ENCODE measurements at places on chromosomes 13 and 19. TPM values are rescaled to one million over a fixed set of nuclear protein-coding genes. Genes with fewer than 3 reads are reported as not detected.

DNA sequence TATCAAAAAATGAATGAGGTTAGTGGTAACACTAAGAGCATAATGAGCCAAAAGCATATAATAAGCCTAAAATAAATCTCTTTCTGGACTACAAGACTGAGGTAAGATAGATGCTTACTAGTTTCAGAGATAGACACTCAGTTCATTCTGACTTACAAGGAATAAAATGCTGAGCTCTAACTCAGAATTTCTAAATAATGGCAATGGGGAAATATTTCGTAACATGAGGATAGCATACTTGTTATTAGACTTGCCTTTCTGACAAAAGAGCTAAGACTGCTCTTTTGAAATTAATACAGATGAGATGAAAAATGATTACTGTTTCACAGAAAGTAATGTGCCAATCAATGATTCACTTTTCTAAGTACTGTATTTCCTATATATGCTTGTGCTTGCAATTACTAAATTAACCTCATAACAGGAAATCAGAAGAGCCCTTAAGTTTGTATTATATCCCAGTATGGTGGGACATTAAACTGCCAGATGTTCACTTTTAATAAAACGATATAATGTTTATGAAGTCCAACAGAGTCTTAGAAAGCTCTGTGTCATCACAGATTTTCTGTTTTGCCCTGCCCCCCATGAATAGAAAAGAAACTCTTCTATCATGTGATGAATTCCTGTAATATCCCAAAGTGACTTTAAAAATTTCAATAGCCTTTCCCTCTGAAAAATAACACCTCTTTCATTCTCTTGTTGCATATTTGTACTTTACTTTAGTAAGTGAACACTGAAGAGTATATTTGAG lies 2771.0 kb upstream of the PCDH20 start:
- DNase-seq, result no peak

DNA sequence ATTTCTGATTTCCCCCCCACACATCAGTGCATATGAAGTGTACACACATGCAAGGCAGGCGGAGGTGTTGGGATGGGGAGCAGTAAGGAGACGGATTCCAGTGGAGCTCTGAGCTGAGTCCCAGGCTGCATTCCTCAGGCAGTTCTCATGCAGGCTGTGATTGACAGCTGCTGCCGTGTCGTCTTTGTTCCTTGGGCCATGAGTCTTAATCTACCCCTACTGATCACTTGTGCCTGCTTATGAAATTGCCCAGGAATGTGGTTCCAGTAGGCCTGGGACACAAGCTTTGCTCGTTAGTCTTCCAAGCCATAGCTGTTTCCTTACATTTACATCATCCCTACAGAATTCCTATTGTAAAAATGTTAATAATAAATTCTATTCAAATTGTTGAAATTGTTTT lies 1241.9 kb downstream of the UQCRFS1 start:
- DNase-seq, result no peak

- peak; percentile 99 for DNase-seq
Observed at GRCh38 chr13:110869805-110870706, 44.8 kb downstream of the ANKRD10 start.

DNA sequence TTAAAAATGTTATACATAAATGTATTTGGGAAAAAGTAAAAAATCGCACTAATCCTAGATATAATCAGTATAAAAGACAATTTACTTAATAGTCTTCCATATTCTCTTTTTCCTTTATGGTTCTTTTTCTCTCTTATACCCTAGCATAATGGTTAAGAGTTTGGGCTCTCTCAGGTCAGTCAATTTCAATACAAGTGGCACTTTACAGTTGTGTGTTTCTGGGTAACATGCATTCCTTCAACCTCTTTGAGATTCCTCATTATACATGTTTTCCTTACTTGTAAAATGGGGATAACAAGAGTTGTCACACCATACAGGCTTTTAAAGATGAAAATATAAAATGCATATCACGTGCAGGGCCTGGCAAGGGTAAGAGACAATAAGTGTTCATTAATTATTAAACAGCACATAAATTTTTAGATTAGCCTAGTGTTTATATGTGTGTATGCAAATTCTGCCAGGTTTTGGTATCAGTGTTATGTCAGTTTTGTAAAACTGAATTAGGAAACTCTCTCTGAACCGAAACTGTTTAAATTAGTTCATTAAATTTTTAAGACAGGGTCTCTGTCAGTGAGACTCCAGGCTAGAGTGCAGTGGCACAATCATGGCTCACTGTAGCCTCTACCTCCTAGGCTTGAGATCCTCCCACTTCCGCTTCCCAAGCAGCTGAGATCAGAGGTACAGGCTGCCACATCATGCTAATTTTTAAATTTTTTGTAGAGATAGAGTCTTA lies 49.8 kb downstream of the ELF1 start:
- no peak for DNase-seq

- no peak for DNase-seq
Observed at GRCh38 chr13:37539170-37539569, 59.4 kb downstream of the POSTN start.

Gene ALG5
- polyA plus RNA-seq, result 24.4 TPM

Gene HMG20B
- 53.2 TPM for polyA plus RNA-seq

DNA sequence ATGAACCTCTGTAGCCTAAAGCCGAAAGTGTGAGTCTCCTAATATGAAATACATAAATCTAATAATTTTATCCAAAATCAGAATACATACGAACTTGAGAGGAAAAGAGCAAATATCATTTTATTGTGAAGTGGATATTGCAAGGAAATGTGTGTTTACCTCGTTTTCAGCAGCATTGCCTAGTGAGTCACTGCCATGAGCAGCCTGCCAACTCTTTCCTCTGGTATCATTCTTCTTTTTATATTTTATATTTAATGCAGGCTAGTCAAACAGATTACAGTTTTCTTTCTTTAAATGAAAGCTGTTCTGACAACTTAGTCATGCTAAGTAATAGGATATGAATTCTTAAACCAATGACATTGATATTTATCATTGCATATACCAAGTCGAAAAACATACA lies 44.2 kb downstream of the EDNRB start:
- peak; percentile 60 for DNase-seq

- no peak for DNase-seq
Observed at GRCh38 chr13:111017755-111018459, 97.2 kb upstream of the ARHGEF7 start.

GRCh38 chr19:5941673-5942072 lies 27.6 kb downstream of the CAPS start:
- no peak for DNase-seq

DNA sequence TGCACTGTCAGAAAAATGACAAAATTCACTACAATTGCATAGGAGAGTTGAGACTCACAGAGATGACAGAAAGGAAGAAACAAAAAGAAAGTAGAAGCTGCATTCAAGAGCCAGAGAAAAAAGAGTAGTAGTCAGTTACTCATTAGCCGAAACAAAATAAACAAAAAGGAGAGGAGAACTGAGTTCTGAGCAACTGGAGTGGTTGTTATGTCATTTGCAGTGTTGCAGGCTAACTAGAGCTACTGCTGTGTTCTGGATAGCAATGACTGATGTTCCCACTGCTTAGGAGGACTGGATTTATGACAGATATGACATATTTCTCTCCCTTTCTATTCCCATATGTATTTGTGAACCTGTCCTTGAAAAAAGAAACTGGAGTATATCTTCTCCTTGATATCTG lies 482.6 kb downstream of the RFC3 start:
- DNase-seq, result no peak

GRCh38 chr13:105432438-105432837 lies 1103.0 kb downstream of the EFNB2 start:
- DNase-seq, result no peak

Gene ZNF208
- not detected for polyA plus RNA-seq

DNA sequence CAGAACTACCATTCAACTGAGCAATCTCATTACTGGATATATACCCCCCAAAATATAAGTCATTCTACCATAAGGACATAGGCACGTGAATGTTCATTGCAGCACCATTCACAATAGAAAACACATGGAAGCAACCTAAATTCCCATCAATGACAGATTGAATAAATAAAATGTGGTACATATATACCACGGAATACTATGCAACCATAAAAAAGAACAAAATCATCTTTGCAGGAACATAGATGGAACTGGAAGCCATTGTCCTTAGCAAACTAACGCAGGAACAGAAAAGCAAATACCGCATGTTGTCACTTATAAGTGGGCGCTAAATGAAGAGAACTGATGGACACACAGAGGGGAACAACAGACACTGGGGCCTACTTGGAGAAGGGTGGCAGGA lies 14.1 kb downstream of the RNF113B start:
- no peak for DNase-seq

GRCh38 chr13:49733181-49733951 lies 42.1 kb upstream of the EBPL start:
- peak; percentile 2 for DNase-seq

DNA sequence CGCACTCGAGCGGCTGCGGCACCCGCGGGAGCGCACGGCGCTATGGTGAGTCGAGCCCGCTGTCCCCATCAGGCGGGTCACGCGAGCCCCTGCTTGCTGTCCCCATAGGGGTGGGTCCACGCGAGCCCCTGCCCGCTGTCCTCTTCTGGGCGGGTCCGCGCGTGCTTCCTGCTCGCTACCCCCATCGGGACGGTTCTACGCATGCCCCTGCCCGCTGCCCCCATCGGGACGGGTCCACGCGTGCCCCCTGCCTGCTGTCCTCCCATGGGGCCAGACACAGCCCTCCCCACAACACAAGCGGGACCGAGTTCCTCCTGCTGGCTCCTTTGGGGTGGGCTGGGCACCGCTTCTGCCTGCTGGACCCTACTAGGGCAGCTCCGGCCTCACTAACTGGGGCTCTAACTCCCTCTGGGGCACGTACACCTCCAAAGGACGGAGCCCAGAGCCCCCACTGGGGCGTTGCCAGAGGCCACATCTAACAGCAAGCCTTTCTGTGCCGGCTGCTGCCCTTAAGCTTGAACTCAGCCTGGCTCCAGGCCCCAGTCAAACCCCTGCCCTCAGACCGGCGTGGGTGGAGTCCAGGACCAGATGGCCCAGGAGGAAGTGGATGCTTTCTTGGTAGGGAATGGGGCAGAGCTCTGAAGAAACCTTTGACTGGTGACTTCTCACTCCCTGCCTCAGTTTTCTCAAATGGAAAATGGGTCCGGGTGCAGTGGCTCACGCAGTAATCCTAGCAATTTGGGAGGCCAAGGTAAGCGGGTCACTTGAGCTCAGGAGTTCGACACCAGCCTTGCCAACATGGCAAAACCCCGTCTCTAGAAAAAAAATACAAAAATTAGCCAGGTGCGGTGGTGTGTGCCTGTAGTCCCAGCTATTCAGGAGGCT lies 722 bp downstream of the COLGALT1 start:
- peak; percentile 55 for DNase-seq

Gene C2CD4C
- 0.25 TPM for polyA plus RNA-seq

- DNase-seq, result no peak
Observed at GRCh38 chr13:48483575-48483974, 49.3 kb downstream of the RCBTB2 start.

Gene PSG1
- polyA plus RNA-seq, result not detected

DNA sequence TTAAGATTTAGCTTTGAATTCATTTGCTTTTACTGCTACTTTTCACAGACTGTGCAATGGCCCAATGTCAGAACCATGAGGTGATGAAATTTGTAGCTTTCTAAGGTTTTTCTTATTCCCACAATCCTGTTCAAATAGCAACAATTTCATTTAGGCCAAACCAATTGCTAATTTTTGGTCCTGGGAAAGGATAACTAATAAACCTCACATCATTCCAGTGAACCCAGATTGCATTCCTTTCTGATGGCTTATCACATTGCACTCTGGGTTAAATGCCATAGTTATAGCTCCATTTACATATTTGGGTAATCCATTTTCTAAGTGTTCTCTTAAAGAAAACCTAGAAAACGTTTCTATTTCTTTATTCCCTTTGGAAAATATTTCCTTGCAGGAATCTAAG lies 22.9 kb upstream of the POMP start:
- no peak for DNase-seq

Gene ISYNA1
- polyA plus RNA-seq, result 69.0 TPM

GRCh38 chr13:77325371-77325980 lies 1.4 kb downstream of the MYCBP2 start:
- peak; percentile 51 for DNase-seq

- no peak for DNase-seq
Observed at GRCh38 chr19:47539747-47540311, 25.0 kb upstream of the NAPA start.

GRCh38 chr19:14135985-14136508 lies 342 bp downstream of the ASF1B start:
- DNase-seq, result no peak

DNA sequence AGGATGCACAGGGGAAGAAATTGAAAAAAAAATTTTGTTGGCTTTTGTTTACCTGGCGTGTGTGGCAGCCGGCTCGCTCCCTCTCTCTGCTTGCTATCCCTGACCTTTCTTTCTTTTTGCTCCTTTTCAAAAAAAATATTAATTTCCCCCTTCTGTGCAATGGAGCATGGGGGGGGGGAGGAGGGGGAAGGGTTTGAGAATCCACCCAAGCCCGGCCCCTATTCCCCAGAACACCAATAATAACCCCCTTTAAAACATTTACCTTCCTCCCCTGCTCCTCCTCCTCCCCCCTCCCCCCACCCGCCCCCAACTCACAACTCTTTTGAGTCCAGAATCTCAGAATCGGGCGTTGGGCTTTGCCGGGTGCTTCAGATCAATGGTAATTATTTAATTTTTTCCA lies 28.4 kb downstream of the NFIX start:
- DNase-seq, result no peak

DNA sequence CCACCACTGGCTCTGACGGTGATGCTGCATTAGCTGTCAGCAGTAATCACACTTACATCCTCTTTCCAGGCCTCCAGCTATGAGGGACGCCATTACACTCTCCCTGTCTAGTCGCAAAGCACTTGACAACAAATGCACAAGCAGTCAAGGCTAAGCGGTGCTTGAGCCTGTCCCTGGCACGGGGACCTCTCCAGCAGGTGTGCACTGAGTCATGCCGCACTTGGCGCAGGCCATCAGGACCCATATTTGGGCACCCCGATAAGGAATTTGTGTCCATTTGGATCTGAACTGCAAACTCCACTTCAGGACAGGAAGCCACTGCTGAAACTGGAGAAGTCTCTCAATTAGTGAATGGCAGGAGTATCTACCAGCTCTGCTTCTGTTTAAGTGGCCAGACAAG lies 301.9 kb upstream of the OBI1 start:
- no peak for DNase-seq

DNA sequence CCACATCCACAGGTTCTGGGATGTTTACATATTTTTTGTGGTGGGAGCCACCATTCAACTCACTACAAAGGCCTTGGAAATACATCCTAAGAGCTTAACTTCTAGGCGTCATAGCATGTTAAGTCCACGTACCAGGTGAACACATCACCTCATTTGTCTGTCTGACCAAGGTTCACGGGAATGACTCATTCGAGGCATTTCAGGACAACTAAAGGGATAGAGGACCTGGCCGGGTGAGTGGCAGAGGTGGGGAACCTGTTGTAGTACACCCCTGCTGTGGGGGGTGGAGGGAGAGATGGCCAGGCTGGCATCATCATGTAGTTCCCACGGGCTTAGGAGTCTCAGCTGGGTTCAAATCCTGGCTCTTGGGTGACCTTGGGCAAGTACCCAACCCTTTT lies 51.5 kb downstream of the BICRA start:
- DNase-seq, result no peak

Gene CLIP3
- 4.7 TPM for polyA plus RNA-seq

GRCh38 chr13:41459432-41460073 lies 2.2 kb downstream of the RGCC start:
- DNase-seq, result no peak
